SK-MEL-5 (cell line): ENCODE measurements at places on chromosomes 7 and 10. TPM values are rescaled to one million over a fixed set of nuclear protein-coding genes. Genes with fewer than 3 reads are reported as not detected.

Gene AQP1
- 0.03 and 0.08 TPM in 2 replicates for total RNA-seq

Gene CYP2C8
- total RNA-seq, result not detected in 2 replicates

Gene CFTR
- 0.53 and 0.59 TPM in 2 replicates for total RNA-seq

Gene CLDN4
- total RNA-seq, result not detected in 2 replicates

Gene GATA3
- total RNA-seq, result not detected in 2 replicates

Gene CFAP58
- 0.21 and 0.35 TPM in 2 replicates for total RNA-seq
